ENCODE measurements at places on chromosomes 16 and 17. TPM values are rescaled to one million over a fixed set of nuclear protein-coding genes. Genes with fewer than 3 reads are reported as not detected.
A peak's percentile ranks its signal among the peaks of the same experiment; 100 is the strongest.

- H3K4me1 ChIP-seq: no peaks in the 10 kb centered on the region
- H3K4me3 ChIP-seq: no peak overlapping the region
- DNase-seq: no peak
- no peaks in the 10 kb centered on the region for H3K36me3 ChIP-seq
Measured at GRCh38 chr17:66248285-66248684, 19.1 kb upstream of the APOH start.

DNA sequence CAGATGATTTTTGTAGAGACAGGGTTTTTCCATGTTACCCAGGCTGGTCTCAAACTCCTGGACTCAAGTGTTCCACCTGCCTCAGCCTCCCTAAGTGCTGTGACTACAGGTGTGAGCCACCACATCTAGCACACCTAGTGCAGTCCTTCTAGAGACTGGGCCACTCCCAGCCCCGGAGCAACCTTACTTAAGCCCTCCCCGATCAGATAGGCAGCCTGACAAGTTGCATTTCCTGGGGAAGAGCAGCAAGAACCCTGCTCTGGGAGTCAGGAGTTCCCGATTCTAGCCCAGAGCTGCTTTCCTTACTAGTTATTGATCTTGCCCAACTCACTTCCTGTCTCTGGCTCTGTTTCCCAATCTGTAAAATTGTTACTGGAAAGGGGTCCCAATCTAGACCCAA lies 7.0 kb upstream of the NAGLU start:
- H3K27ac ChIP-seq: no peak overlapping the region
- no peak overlapping the region for H3K4me3 ChIP-seq
- no peaks in the 10 kb centered on the region for H3K36me3 ChIP-seq
- no peaks in the 10 kb centered on the region for H3K4me1 ChIP-seq
- DNase-seq: no peak
- peaks cover 32% of the 10 kb centered on the region for H3K27me3 ChIP-seq

DNA sequence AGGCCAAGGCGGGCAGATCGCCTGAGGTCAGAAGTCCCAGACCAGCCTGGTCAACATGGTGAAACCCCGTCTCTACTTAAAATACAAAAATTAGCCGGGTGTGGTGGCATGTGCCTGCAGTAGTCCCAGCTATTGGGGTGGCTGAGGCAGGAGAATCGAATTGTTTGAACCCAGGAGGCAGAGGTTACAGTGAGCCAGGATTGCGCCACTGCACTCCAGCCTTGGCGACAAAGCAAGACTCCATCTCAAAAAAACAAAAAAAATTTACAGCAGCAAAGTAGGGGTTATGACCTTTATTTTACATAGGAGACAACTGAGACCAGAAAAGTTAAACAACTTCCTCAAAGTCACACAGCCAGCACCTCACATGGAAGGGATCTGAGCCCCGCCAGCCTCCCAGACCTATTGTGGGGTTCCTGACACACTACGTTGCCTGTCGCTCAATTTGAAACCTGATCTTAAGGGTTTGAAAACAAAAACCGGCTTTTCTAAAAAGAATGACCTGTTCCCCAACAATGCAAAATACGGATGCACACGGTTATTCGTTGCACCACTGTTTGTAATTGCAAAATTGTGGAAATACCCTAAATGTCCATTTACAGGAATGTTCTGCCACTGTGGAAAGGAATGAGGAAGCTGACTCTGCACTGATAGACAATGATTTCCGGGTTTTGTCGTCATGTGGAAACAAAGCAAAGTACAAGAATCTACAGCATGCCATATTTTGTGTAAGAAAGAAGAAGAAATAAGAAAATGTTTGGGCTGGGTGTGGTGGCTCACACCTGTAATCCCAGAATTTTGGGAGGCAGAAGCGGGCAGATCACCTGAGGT lies 77.2 kb downstream of the CNGB1 start:
- H3K27me3 ChIP-seq: no peaks in the 10 kb centered on the region
- H3K4me3 ChIP-seq: no peak overlapping the region
- H3K4me1 ChIP-seq: peaks cover 3% of the 10 kb centered on the region

- peaks cover 68% of the 10 kb centered on the region for H3K27me3 ChIP-seq
- no peaks in the 10 kb centered on the region for H3K36me3 ChIP-seq
- peaks cover 68% of the 10 kb centered on the region for H3K4me1 ChIP-seq
- no peak for DNase-seq
Measured at GRCh38 chr17:40344421-40345160, 19.9 kb downstream of the GJD3 start.

DNA sequence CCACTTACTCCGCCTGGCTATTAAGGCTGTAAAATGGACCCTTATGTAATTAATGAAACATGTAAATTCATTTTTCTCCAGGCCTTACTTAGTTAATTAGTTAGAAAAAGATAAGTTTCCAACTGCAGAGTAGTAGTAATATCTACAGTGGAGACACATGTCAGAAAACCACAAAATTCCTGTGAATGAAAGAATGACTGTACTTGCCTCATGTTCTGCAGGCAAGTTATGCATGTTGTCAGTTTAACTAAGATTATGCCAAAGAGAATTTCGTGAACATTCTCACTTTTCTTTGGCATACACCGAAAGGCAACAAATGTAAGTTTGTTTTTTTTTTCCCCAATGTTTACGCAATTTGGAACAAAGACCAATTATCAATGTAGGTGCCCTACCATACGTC lies 16.8 kb upstream of the CCL1 start:
- H3K27ac ChIP-seq: no peak overlapping the region
- no peak overlapping the region for H3K4me3 ChIP-seq
- H3K27me3 ChIP-seq: no peaks in the 10 kb centered on the region
- DNase-seq: no peak

DNA sequence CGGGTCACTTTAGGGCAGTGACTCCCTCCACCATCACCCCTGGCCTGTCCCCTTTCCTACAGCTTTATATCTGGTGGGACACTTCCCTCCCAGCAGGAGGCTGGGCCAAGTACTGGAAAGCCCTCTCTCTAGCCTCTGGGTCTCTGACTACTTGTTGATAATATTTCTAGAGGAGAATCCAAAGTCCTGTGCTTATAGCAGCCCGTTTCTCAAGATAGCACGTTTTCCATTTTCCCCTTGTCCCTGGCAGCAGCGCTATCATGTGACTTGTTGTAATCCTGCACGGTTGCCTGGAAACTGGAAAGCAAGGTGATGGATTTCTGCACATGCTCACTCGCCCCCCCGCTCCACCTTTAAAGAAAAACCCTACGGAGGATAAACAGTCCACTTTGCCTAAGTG lies 3.3 kb upstream of the AXIN2 start:
- no peaks in the 10 kb centered on the region for H3K36me3 ChIP-seq
- H3K4me3 ChIP-seq: no peak overlapping the region
- H3K27me3 ChIP-seq: peaks cover 5% of the 10 kb centered on the region
- DNase-seq: peak; percentile 52
- H3K27ac ChIP-seq: no peak overlapping the region

DNA sequence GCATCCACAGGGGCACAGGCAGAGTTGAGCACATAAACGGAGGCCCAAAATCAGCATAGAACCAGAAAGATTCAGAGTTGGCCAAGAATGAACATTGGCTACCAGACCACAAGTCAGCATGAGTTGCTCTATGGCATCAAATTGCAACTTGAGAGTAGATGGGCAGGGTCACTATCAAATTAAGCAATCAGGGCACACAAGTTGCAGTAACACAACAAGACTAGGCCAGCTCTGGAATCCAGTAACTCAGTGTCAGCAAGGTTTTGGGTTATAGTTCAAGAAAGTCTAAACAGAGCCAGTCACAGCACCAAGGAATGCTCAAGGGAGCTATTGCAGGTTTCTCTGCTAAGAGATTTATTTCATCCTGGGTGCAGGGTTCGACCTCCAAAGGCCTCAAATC lies 12.9 kb downstream of the G6PC1 start:
- H3K27ac ChIP-seq: no peak overlapping the region
- no peaks in the 10 kb centered on the region for H3K27me3 ChIP-seq
- no peak overlapping the region for H3K4me3 ChIP-seq
- no peaks in the 10 kb centered on the region for H3K36me3 ChIP-seq
- no peak for DNase-seq
- no peaks in the 10 kb centered on the region for H3K4me1 ChIP-seq

GRCh38 chr17:31250229-31250628 lies 46.8 kb downstream of the OMG start:
- DNase-seq: no peak
- no peak overlapping the region for H3K27ac ChIP-seq
- no peaks in the 10 kb centered on the region for H3K4me1 ChIP-seq
- H3K36me3 ChIP-seq: peaks cover 5% of the 10 kb centered on the region
- H3K4me3 ChIP-seq: no peak overlapping the region

DNA sequence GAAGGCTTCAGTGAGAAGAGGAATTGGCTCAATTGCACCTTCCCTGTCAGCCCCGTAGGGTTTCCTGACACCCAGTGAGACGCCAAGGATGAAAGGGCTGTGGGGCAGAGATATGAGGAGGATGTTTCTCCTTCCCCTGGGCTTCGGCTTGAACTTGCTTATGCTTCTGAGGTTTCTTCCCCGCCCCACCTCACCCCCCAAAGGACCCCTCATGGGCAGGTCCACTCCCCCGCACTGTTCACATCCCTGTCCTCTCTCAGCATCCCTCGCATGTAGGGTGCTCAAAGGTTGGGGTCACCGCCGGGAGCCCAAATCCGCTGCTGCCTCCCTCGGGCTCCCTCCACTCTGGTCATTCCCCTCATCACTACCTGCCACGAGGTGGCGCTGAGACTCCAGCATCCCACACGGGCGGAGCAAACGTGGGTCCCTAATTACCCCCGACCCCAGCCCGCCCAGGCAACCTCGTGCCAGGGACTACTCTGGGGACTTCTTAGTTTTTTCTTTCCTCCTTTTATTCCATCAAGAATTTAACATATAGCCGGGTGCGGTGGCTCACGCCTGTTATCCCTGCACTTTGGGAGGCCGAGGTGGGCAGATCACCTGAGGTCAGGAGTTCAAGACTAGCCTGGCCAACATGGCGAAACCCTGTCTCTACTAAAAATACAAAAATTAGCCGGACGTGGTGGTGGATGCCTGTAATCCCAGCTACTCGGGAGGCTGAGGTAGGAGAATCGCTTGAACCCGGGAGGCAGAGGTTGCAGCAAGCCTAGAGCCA lies 3.3 kb upstream of the TRARG1 start:
- H3K27ac ChIP-seq: no peak overlapping the region
- no peaks in the 10 kb centered on the region for H3K4me1 ChIP-seq
- H3K4me3 ChIP-seq: no peak overlapping the region
- H3K27me3 ChIP-seq: no peaks in the 10 kb centered on the region

DNA sequence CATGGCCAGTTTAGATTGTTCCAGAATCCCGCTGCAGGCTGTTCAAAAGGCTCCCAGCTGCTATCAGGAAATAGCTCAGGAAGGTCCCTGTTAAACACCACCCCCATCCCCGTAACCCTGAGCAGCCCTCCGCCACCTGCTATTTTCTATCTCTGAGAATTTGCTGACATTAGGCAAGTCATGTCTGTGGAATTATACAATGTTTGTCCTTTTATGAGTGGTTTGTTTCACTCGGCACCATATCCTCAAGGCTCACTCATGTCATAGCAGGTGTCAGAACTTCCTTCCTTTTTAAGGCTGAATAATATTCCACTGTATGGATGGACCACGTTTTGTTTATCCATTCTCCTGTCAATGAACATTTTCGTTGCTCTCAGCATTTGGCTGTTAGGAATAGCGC lies 164.3 kb upstream of the FOXF1 start:
- H3K27me3 ChIP-seq: peaks cover 61% of the 10 kb centered on the region
- no peak overlapping the region for H3K27ac ChIP-seq
- no peak for DNase-seq
- H3K4me3 ChIP-seq: no peak overlapping the region
- H3K4me1 ChIP-seq: peaks cover 5% of the 10 kb centered on the region

GRCh38 chr16:27867122-27868110 lies 196.1 kb downstream of the GSG1L start:
- H3K27ac ChIP-seq: no peak overlapping the region
- H3K4me1 ChIP-seq: no peaks in the 10 kb centered on the region
- H3K27me3 ChIP-seq: peaks cover 5% of the 10 kb centered on the region
- H3K4me3 ChIP-seq: no peak overlapping the region
- peak; percentile 88 for DNase-seq
- H3K36me3 ChIP-seq: no peaks in the 10 kb centered on the region

DNA sequence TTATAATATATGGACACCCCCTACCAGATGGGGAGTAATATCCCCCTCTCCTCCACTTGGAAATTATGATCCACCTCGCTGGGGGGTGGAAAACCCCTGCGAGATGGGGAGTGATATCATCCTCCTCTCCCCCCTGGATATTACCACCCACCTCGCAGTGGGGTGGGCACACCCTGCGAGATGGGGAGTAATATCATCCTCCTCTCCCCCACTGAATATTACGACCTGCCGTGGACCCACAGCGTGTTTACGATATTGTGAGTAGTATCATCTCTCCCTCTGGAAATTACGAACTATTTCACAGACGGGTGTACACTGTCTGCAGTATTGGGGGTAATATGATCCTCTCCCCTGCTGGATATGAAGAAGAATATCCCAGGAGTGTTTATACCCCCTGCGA lies 228.3 kb upstream of the WSCD1 start:
- H3K36me3 ChIP-seq: no peaks in the 10 kb centered on the region
- no peak overlapping the region for H3K27ac ChIP-seq
- no peak for DNase-seq
- H3K27me3 ChIP-seq: no peaks in the 10 kb centered on the region
- H3K4me1 ChIP-seq: peaks cover 4% of the 10 kb centered on the region
- no peak overlapping the region for H3K4me3 ChIP-seq

- no peak for DNase-seq
- H3K27ac ChIP-seq: no peak overlapping the region
- no peaks in the 10 kb centered on the region for H3K27me3 ChIP-seq
- H3K4me3 ChIP-seq: no peak overlapping the region
Measured at GRCh38 chr17:65058146-65058545, 1.6 kb upstream of the GNA13 start.

DNA sequence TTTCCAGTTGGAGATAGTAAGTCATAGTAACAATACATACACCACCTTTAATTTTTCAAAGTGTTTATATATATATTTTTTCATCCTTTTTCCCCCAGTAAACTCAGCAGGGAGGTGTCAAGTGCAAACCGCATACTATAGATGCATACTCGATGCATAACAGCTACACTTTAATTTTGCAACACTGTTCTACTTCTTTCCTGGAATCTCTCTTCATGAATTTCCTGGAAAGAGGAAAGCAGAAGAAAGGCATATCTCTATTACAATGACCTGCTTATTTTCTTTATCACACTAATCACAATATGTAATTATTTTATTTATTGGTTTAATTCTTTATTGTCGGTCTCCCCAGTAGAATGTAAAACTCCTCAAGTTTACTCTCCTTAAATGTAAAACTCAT lies 140.0 kb downstream of the SNX11 start:
- H3K36me3 ChIP-seq: no peaks in the 10 kb centered on the region
- H3K4me3 ChIP-seq: no peak overlapping the region
- H3K27ac ChIP-seq: no peak overlapping the region
- H3K27me3 ChIP-seq: peaks cover 4% of the 10 kb centered on the region
- H3K4me1 ChIP-seq: no peaks in the 10 kb centered on the region

- no peak for DNase-seq
- no peak overlapping the region for H3K4me3 ChIP-seq
- no peaks in the 10 kb centered on the region for H3K27me3 ChIP-seq
- no peaks in the 10 kb centered on the region for H3K36me3 ChIP-seq
- no peak overlapping the region for H3K27ac ChIP-seq
Measured at GRCh38 chr16:58906981-58907715, 173.0 kb upstream of the GOT2 start.

SEPTIN12 gene
- not detected for total RNA-seq

PRR35 gene
- total RNA-seq: not detected

NPTX1 gene
- total RNA-seq: 2.6 TPM

NUP85 gene
- total RNA-seq: 88.6 TPM

CDK3 gene
- total RNA-seq: 3.0 TPM

All from neural progenitor cell (in vitro differentiated cells).